ENCODE measurements at places on chromosomes 12 and 14.
A peak's percentile ranks its signal among the peaks of the same experiment; 100 is the strongest.

- DNase-seq = no peak
Observed at GRCh38 chr14:95064734-95065133, 92.6 kb downstream of the DICER1 start.

DNA sequence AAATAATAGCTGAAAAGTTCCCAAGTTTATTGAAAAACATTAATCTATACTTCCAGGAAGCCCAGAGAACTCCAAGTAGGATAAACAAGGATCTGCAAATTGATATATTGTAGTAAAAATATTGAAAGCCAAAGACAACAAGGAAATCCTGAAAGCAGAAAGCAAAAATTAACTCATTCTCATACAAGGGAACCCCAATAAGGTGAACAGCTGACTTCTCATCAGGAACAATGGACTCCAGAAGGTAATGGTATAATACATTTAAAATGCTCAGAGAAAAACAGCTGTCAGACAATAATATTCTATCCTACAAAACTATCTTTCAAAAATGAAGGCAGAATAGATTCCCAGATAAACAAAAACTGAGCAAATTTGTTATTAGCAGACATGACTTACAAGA, 138.1 kb upstream of the BMP4 start:
- no peak for DNase-seq

DNA sequence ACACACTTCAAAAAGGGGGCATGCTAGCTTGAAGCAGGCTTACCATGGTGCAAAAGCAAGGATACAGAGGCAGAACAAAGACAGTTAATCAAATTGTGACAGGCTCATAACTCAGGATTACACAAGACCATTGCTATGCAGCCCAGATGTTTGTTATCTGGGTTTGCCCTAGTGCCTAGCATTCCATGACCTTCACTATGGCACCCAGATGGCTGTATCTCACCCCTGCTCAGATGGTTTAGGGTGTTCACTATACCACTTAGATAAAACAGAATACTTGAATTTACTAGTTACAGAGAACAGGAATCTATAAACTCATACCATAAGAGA, 56.2 kb downstream of the SDR9C7 start:
- no peak for DNase-seq

- no peak for DNase-seq
Observed at GRCh38 chr12:131232036-131232435, 278.3 kb downstream of the ADGRD1 start.

- DNase-seq = no peak
Observed at GRCh38 chr12:106953352-106954250, 2.1 kb upstream of the TMEM263 start.

DNA sequence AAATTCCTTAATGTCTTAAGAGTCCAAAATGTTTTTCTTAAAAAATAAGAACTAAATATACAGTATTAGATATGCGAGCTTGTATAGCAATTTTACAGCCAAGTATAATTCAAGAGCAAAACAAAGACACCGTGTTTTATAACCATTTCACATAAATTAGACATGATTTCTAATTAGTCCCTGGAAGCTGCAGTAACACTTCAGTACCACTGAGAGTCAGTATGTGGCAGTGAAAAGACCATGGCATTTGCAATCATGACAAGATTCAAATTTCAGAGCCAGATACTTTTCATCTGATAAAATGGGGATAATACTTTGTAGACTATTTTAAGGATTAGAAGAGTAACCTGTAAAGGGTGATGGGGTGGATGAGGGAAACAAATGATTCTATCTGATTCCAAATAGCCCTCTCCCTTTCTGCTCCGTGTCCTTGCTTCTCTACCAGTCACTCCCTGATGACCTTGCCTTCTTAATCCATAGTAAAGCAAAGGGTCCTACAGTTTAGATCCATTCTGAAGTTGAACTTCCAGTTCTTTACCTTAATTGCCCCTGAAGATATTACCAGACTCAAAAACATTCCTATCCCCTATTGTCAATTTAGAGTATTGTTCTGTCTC, 145.4 kb upstream of the ABCD2 start:
- no peak for DNase-seq

- DNase-seq = no peak
Observed at GRCh38 chr14:51006781-51007211, 62.5 kb upstream of the PYGL start.

DNA sequence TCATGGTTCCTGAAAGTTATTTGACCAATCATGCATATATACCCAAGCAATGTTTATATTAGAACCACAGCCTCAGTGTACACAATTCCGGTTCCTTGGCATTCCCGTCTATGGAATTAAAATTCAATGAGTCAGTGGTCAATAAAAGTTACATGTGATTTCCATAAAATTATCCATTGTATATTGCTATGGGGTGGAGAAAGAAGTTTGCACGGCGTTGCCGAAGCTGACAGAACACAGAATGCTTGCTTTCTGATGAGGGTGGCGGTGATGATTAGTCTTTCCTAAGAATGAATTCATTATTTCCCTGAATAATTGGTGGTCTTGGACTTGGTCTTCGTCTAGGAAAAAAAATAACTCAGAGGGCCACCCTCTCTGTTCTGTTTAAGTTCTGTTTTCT, 214.1 kb downstream of the ANO2 start:
- DNase-seq = no peak

- DNase-seq = no peak
Observed at GRCh38 chr14:96588410-96589257, 86.5 kb downstream of the PAPOLA start.

DNA sequence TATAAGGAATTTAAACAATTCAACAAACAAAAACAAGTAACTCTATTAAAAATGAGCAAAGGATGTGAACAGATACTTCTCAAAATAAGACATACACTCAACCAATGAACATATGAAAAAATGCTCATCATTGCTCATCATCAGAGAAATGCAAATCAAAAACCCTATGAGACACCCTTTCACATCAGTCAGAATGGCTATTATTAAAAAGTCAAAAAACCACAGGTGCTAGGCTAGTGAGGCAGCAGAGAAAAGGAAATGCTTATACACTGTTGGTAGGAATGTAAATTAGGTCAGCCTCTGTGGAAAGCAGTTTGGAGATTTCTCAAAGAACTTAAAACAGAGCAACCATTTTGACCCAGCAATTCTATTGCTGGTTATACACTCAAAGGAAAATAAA, 52.0 kb downstream of the NAV3 start:
- no peak for DNase-seq

GRCh38 chr14:60101786-60102185, 10.1 kb downstream of the PCNX4 start:
- DNase-seq = no peak

GRCh38 chr14:78197051-78197450, 26.9 kb downstream of the NRXN3 start:
- no peak for DNase-seq

- DNase-seq = no peak
Observed at GRCh38 chr14:67245104-67245503, 3.9 kb downstream of the PALS1 start.

DNA sequence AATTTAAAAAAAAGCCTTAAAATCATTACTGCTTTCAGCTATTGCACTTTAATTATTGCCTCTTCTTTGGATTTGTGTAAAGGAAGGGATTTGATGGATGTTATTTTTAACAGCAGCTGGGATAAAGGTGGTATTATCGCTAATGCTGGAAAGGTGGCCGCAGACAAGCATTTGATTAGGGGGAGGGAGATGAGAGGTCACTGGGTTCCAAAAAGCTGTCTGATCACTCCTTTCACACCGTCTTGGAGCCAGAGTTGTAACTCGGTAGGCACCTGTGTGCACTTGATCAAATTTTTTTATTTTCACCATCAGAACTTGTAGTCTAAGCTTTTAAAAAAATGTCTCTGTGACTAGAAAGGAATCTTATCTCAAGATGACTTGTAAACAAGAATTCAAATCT, 99.8 kb downstream of the AKAP6 start:
- no peak for DNase-seq

GRCh38 chr12:79358716-79359300, 332.0 kb downstream of the PAWR start:
- DNase-seq = no peak

DNA sequence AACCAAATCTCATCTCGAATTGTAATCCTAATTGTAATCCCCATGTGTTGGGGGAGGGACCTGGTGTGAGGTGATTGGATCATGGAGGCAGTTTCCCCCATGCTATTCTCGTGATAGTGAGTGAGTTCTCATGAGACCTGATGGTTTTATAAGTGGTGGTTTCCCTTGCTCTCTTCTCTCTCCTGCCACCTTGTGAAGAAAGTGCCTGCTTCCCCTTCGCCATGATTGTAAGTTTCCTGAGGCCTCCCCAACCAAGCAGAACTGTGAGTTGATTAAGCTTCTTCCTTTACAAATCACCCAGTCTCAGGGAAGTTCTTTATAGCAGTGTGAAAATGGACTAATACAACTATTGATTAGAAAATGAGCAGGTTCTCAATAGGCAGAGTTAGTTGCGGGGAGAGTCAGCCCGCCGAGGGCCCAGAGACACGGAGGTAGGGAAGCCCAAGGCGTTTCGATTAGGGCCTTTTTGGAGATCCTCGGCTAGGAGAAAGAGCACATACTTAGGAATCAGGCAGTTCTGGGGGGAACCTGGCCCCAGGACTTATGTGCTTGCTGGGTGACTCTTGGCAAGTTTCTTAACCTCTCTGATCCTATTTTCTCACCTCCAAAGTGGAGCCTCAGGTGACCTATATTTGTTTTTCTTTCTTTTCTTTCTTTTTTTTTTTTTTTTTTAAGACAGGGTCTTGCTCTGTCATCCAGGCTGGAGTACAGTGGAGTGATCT, 65.7 kb downstream of the MVK start:
- no peak for DNase-seq

DNA sequence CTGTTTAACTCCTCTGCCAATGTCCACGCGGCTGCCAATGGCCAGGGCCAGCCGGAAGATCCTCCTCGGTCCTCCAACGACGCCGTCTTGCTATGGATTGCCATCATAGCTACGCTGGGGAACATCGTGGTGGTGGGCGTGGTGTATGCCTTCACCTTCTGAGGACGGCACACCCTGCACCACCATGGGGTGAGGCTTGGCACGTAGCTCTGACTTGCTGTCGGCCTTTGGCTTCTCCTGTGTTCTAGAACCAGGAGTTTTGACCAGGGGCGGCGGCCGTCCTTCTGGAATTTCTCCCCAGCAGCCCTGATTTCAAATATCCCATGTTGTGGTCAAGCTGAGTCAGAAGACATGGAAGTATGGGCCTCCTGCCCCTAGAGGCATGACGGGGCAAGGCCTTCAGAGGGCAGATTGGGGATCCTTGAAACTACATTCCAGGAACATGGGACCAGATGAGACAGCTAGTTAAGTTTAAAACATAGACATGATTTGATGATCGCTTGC, 47.5 kb downstream of the C14orf132 start:
- no peak for DNase-seq

DNA sequence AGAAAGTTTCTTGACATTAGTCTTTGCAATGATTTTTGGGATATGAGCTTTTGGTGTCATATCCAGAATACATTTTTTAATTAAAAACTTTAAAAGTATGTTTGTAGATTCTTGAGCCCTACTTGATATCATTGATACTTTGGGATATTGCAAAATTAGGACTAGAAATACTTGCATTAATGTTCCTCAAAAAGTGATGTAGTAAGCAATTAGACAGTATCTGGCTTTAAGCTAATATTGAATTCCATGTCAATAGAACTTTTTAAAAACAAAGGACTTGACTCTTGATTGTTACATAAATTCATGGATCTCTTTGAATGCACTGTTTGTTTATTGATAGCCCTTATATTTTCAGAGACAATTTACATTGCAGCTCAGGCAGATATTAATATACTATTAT, 15.6 kb downstream of the PEX5 start:
- no peak for DNase-seq

DNA sequence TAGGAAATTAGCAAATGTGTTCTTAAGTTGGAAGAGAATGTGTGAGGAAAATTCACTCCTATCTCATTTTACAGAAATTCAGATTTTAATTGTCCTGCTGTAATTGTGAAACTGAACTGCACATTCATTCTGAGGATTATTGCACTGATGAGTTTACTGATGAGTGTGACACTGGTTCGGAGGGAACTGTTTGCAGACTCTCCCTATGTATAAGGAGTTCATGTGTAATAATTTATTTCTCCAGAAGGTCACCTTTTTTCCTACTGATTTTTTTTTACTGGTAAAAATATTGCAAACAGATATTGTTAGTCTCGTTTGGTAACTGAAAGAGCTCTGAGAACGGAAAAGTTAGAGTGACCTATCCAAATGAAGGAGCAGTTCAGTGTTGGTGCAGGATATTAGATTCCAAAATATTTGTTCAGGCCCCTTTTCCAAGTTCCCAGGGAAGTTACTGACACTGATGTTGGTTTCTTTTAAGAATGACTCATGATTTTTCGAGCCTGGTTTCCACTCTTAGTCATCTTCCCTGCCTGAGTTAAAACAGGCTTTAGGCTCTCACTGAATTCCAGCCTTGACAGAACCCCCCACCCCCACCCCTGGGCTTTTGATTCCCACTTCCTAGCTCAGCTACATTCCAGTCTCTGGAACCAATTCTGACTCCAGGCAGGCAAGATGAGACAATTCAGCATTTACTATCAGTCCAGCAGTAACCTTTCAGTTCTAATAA, 18.4 kb downstream of the ANO6 start:
- DNase-seq = no peak

- DNase-seq = no peak
Observed at GRCh38 chr14:92426237-92426636, 87.3 kb upstream of the RIN3 start.

- DNase-seq = no peak
Observed at GRCh38 chr12:113237748-113238147, 16.5 kb downstream of the TPCN1 start.

GRCh38 chr12:26226629-26227360, 31.4 kb downstream of the SSPN start:
- no peak for DNase-seq

- DNase-seq = no peak
Observed at GRCh38 chr14:100059438-100059781, 5.8 kb upstream of the EVL start.

- DNase-seq = no peak
Observed at GRCh38 chr14:32038876-32039275, 38.2 kb upstream of the ARHGAP5 start.

- DNase-seq = no peak
Observed at GRCh38 chr12:67921286-67921685, 68.0 kb upstream of the IFNG-AS1 start.

- no peak for DNase-seq
Observed at GRCh38 chr12:32151086-32151485, 44.4 kb downstream of the BICD1 start.

GRCh38 chr14:102472791-102473150, 36.8 kb downstream of the ANKRD9 start:
- no peak for DNase-seq

DNA sequence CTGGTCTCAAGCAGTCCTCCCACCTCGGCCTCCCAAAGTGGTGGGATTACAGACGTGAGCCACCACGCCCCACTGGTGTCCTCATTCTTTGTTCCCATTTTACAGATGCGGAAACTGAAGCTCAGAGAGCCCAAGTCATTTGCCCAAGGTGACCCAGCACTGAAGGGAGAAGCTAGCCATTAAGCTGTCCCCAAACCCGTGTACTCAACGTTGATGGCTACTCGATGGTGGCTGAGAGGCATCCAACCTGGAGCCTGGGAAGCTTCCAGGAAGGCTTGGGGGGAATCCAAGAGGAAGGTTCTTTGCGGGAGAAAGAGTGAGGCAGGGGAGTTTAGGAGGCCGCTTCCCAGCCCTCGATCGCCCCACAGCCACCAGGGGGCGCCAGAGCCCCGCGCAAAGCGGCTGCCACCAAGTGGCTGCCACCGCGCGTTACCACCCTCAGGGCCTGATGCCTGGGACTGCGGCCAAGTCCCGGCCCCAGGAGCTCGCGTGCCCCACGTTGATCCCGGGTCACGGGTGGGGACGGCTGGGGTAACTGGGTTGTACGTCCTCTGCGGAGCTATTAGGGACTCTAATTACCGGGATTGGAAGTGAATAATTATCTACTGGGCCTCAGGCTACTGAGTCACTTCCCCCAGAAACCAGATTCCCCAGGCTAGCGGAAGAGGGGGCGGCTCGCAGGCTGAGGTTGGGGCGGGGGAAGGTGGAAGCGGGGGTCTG, 8.8 kb upstream of the SH2B3 start:
- peak; percentile 83 for DNase-seq
